Upper lobe of left lung (tissue), 6 donors: ENCODE measurements at places on chromosomes 12 and 14. TPM values are rescaled to one million over a fixed set of nuclear protein-coding genes. Genes with fewer than 3 reads are reported as not detected.

DNA sequence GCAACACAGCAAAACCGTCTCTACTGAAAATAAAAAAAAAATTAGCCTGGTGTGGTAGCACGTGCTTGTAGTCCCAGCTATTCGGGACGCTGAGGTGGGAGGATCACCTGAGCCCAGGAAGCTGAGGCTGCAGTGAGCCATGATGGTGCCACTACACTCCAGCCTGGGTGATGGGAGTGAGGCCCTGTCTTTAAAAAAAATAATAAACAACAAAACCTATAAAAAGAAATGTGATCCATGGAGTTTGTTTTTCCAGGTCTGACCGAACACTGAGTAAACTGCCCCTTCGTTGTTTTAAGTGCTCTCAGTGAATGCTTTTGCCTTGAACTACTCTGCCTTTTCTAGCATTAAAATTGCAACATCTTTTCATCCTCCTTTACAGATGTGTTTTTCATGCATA, 76.8 kb downstream of the TESC start:
- DNase-seq: no peak
- H3K27ac ChIP-seq: no peak overlapping the region
- H3K27me3 ChIP-seq: no peaks in the 10 kb centered on the region
- no peak overlapping the region for H3K4me3 ChIP-seq
- peaks cover 2% of the 10 kb centered on the region for H3K4me1 ChIP-seq

DNA sequence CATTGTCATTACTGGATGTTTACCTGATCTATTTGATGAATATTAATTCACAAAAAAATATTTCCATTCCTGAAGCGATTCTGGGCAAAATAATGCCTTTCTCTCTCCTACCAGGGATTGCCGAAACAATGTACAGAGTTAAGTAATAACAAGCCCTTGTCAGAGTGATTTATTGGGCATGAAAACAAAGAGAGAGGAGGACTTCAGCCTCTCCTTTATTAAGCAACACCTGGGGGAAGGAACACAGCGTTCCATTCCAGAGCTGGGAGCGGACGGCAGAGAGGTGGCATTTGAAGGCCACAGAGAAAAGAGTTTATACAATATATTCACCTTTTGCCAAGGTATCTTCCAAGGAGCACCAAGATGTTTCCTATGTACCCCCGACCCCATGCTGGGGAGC, 165.8 kb downstream of the KSR2 start:
- no peaks in the 10 kb centered on the region for H3K4me1 ChIP-seq
- H3K36me3 ChIP-seq: no peaks in the 10 kb centered on the region
- no peak for DNase-seq
- H3K4me3 ChIP-seq: no peak overlapping the region
- no peak overlapping the region for H3K27ac ChIP-seq
- H3K27me3 ChIP-seq: no peaks in the 10 kb centered on the region

GRCh38 chr14:24056800-24057184, 5.0 kb downstream of the CARMIL3 start:
- H3K27me3 ChIP-seq: peaks cover 1% of the 10 kb centered on the region
- H3K36me3 ChIP-seq: no peaks in the 10 kb centered on the region
- peaks cover 12% of the 10 kb centered on the region for H3K4me1 ChIP-seq
- DNase-seq: no peak
- no peak overlapping the region for H3K4me3 ChIP-seq

DNA sequence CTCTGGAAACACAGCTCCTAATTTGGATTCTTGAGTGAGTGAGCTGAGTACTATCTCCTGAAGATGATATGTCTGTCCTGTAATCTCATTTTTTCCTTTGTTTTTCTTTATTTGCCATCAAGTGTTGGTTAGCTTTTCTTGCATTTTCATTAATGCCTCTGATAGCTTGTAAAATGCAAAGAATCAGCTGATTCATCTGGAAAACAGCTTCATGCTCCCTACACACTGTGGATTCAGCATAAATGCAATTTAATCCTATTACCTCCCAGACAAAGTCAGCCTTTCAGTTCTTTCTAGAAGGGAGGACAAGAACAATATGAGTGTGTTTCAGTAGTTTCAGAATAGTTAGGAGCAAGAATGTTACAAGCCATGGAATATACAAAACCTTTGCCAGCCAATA, 79.4 kb downstream of the DACT1 start:
- no peak overlapping the region for H3K27ac ChIP-seq
- no peak overlapping the region for H3K4me3 ChIP-seq
- no peak for DNase-seq
- H3K27me3 ChIP-seq: no peaks in the 10 kb centered on the region

GRCh38 chr12:4223273-4223845, 50.2 kb upstream of the CCND2 start:
- no peak overlapping the region for H3K4me3 ChIP-seq
- H3K4me1 ChIP-seq: no peaks in the 10 kb centered on the region
- no peak for DNase-seq
- no peaks in the 10 kb centered on the region for H3K27me3 ChIP-seq
- H3K27ac ChIP-seq: no peak overlapping the region

- H3K4me1 ChIP-seq: no peaks in the 10 kb centered on the region
- H3K36me3 ChIP-seq: peaks cover 7% of the 10 kb centered on the region
- DNase-seq: no peak
- H3K27ac ChIP-seq: no peak overlapping the region
- H3K4me3 ChIP-seq: no peak overlapping the region
These were observed 57.6 kb downstream of the POLR3B start for GRCh38 chr12:106415134-106415533.

GRCh38 chr12:91643763-91644162, 461.1 kb upstream of the DCN start:
- H3K36me3 ChIP-seq: no peaks in the 10 kb centered on the region
- H3K27ac ChIP-seq: no peak overlapping the region
- no peaks in the 10 kb centered on the region for H3K27me3 ChIP-seq
- no peak for DNase-seq
- H3K4me1 ChIP-seq: no peaks in the 10 kb centered on the region
- no peak overlapping the region for H3K4me3 ChIP-seq

DNA sequence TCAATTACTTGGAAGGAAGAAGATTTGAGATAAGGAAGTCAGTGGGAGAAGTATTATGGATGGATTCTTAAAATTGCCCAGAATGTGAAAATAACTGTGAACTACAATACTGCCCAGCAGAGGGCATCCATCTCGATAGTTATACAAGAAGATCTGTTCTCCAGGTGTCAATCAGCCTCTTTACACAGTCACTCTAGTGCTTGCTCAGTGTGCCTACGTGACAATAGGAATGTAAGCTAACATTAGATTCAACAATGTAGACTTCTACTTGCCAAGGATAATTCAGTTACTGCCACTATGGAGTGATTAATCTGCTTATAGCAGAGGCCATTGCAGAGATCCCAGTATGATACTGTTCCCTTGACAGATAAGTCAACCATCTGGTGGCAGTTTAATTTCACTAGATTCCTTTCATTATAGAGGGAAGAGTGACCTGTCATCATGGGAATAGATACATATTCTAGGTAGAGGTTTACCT, 10.6 kb upstream of the MAP4K5 start:
- H3K4me1 ChIP-seq: no peaks in the 10 kb centered on the region
- peak; percentile 60 for DNase-seq
- H3K27ac ChIP-seq: no peak overlapping the region
- no peaks in the 10 kb centered on the region for H3K27me3 ChIP-seq

DNA sequence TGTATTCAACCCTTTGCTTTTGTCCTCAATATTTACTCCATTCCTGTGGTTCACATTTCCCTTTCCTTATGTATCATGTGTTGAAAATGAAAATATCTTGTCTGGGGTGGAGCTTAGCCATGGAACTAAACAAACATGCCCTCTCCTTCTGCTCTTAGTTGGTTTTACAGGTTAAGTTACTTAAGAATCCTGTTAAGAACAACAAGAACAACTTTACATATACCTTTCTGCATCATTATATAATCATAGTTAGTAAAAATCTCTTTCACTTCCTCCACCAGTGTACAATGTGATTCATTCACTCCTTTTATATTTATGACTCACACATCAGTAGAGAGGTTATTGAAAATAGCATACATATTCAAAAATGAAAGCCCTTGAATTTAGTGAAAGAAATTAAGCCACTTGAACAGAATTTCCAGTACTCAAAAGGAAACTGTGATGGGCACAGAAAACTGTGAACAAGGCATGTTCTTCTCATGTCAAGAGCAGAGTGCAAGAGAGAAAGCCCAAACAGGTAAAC, 307.7 kb downstream of the CCDC91 start:
- no peaks in the 10 kb centered on the region for H3K4me1 ChIP-seq
- H3K27me3 ChIP-seq: no peaks in the 10 kb centered on the region
- DNase-seq: no peak
- H3K27ac ChIP-seq: no peak overlapping the region

DNA sequence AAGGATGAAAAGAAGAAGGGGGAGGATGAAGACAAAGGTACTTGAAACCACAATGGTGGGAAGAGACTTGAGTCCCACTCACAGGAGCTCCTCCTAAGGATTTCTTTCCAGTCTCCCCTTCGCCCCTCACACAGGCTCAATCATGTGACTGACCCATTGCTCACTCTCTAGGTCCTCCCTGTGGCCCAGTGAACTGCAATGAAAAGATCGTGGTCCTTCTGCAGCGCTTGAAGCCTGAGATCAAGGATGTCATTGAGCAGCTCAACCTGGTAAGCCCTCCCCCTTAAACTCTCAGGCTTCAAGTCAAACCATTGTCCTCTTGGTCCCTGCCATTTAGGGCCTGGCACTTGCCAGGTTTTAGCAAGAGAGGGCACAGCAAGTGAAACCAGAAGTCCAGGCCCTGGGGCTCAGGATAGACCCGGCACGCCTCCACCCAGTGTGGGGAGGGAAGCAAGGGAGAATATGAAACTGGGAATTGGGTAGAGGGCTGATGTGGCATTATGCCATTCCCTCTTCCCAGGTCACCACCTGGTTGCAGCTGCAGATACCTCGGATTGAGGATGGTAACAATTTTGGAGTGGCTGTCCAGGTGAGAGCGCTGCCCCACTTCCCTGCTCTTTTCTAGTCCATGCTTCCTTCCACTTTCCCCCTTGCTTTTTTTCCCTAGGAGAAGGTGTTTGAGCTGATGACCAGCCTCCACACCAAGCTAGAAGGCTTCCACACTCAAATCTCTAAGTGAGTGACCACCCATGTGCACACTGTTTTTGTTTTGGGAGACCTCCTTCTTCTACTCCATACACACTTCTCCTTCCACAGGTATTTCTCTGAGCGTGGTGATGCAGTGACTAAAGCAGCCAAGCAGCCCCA, 1.8 kb downstream of the PSME1 start:
- peaks cover 24% of the 10 kb centered on the region for H3K36me3 ChIP-seq
- peak overlapping the region; percentile 96 for H3K27ac ChIP-seq
- H3K4me3 ChIP-seq: no peak overlapping the region
- no peak for DNase-seq
- peaks cover 55% of the 10 kb centered on the region for H3K4me1 ChIP-seq

DNA sequence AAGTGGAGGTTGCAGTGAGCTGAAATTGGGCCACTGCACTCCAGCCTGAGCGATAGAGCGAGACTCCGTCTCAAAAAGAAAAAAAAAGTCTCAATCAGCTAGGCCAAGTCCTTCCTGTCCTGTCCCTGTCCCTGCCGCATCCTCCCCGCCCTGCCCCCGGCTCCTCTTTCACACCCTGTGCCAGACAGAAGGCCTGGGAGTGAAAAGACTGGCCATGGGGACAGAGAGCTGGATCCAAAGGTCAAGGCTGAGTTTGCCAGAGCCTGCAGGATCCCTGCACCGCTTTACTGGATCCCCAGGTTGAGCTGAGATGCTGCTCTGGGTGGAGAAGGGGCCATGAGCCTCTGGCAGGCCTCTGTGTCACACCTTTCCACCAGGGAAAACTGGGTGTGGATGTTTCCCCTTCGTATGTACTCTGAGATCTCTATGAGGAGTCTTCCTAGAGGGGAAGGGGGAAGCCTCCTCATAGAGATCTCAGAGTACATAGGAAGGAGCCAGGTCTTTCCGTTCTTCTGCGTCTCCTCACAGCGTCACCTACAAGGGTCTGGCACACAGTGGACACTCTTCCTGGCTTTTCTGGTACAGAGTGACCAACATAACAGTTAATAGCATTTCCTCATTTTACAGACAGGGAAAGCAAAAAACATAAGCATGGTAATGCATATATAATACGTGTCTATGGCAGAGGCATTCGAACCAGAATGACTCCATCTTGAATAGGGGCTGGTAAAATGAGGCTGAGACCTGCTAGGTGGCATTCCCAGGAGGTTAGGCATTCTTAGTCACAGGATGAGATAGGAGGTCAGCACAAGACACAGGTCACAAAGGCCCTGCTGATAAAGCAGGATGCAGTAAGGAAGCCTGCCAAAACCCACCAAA, 35.1 kb downstream of the NINJ2 start:
- H3K4me3 ChIP-seq: no peak overlapping the region
- no peak for DNase-seq
- no peaks in the 10 kb centered on the region for H3K27me3 ChIP-seq
- no peak overlapping the region for H3K27ac ChIP-seq

The MIP gene
- total RNA-seq: not detected

- no peak overlapping the region for H3K4me3 ChIP-seq
- no peak overlapping the region for H3K27ac ChIP-seq
- H3K27me3 ChIP-seq: no peaks in the 10 kb centered on the region
These were observed 56.1 kb downstream of the DAAM1 start for GRCh38 chr14:59244581-59244980.

The ALG10B gene
- 8.7 TPM for total RNA-seq

DNA sequence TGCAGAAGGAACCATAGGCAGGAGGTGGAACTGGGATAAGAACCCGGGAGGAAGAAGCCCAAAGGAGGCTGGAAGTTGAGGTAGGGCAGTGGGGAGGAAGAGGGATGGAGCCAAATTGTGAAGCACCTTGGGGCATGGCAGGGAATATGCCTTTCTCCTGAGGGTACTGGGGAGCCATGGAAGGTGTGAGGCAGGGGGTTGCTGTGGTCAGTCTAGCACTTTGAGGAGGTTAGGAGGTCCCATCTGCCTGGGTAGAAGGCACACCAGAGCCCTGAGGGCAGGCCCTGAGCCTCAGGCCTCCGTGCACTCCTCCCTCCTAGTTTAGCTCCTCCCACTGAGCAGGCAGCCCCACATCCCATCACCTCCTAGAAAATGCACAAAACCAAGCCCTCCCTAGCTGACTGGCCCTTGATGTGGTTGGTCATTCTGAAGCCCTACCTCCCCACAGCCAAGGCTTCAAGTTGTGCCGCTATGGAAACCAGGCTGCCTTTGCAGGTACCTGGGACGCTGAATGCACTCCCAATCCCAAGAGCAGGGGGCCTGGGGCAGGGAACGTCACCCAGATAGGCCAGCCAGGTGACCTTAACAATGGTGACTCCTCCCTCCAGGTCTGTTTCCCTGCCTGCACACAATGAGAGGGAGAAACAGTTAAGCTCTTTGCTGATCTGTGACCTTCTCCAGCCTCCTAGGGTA, 15.1 kb downstream of the PHETA1 start:
- H3K27me3 ChIP-seq: no peaks in the 10 kb centered on the region
- no peak for DNase-seq
- H3K27ac ChIP-seq: no peak overlapping the region
- no peak overlapping the region for H3K4me3 ChIP-seq
- no peaks in the 10 kb centered on the region for H3K36me3 ChIP-seq
- H3K4me1 ChIP-seq: no peaks in the 10 kb centered on the region

The NTS gene
- not detected for total RNA-seq
